ENCODE measurements at places on chromosomes 5 and 9.

- DNase-seq, result no peak
Measured at GRCh38 chr9:10235376-10235775, 377.4 kb downstream of the PTPRD start.

- DNase-seq, result no peak
Measured at GRCh38 chr5:141393267-141393666, 834 bp downstream of the PCDHGA8 start.

DNA sequence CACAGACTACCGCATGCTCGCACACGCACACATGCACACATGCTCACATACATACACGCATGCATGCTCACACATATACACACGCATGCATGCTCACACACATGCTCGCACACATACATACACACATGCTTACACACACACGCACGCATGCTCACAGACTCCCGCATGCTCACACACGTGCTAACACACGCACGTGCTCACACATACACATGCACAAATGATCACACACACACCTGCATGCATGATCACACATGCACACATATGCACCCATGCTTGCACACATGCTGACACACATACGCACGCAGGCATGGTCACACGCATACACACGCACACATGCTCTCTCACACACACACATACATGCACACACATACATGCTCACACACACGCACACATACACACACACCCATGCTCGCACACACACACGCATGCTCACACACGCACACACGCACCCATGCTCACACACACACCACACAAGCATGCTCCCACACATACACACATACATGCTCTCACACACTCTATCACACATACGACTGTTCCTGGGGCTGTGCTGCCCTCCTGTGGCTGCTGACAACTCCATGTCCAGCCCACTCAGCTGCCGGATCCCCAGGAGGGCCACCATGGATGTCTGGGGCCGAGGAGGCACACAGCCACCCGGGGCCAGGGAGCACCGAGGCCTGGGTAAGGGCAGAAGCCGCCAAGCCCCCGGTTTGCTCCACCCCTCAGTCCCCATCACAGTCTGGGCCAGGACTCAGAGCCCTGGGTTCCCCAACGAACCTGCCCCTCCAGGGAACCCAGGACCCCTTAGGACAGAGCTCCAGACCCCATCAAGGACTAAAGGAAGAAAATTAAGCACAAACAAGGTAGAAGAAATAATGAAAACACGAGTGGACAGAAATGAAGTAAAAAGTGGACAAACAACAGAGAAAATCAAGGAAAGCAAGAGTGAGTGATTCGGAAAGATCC, 31.4 kb upstream of the EGFL7 start:
- no peak for DNase-seq

GRCh38 chr5:144369006-144369405, 198.3 kb downstream of the KCTD16 start:
- no peak for DNase-seq

GRCh38 chr9:101509572-101509971, 24.1 kb upstream of the RNF20 start:
- no peak for DNase-seq

- DNase-seq, result no peak
Measured at GRCh38 chr9:114900942-114901802, 29.2 kb downstream of the TNFSF8 start.

DNA sequence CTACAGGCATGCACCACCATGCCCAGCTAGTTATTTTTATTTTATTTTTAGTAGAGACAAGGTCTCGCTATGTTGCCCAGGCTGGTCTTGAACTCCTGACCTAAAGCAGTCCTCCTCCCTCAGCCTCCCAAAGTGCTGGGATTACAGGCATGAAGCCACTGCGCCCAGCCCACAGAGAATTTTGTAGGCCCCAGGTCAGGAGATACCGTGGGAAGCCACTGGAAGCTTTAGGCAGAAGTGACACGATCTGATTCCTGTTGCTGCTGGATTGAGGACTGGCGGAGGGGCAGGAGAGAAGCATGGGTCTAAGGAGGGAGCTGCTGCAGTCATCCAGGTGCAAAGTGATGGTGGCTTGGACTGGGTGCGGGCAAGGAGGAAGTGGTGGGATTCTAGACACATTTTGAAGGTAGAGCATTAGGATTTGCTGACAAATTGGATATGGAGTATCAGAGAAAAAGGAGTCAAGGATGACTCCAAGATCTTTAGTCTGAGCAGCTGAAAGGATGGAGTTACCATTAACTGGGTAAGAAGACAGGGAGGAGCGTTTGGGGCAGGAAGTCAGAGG, 20.7 kb downstream of the TCF7 start:
- no peak for DNase-seq

GRCh38 chr5:90099099-90099498, 310.5 kb downstream of the CETN3 start:
- DNase-seq, result no peak

- no peak for DNase-seq
Measured at GRCh38 chr9:133249337-133249736, 25.7 kb downstream of the ABO start.

GRCh38 chr9:116855881-116856662, 169.0 kb downstream of the TRIM32 start:
- no peak for DNase-seq

All from SHP77 treated with DMSO at 0.1 percent for 48 hours (cell line).